ENCODE measurements at places on chromosomes 6 and 20.

GRCh38 chr20:52958211-52958610 is 13.9 kb upstream of the TSHZ2 start:
- peak; percentile 36 for DNase-seq

- DNase-seq, result no peak
These were observed 161.0 kb downstream of the RALGAPA2 start for GRCh38 chr20:20551409-20551808.

GRCh38 chr6:111747829-111748228 is 125.4 kb downstream of the FYN start:
- DNase-seq, result no peak

- DNase-seq, result no peak
These were observed 353.2 kb downstream of the BTBD3 start for GRCh38 chr20:12270863-12271262.

DNA sequence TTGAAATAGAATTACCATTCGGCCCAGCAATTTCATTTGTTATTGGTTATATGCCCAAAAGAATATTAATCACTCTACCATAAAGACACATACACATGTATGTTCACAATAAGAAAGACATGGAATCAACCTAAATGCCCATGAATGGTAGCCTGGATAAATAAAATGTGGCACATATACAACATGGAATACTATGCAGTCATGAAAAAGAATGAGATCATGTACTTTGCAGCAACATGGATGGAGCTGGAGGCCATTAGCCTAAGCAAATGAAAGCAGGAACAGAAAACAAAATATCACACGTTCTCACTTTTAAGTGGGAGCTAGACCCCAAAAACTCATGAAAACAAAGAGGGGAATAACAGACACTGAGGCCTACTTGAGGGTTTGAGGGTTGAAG is 52.6 kb upstream of the RNGTT start:
- DNase-seq, result no peak

- no peak for DNase-seq
These were observed 90.1 kb upstream of the AFDN start for GRCh38 chr6:167736486-167737204.

DNA sequence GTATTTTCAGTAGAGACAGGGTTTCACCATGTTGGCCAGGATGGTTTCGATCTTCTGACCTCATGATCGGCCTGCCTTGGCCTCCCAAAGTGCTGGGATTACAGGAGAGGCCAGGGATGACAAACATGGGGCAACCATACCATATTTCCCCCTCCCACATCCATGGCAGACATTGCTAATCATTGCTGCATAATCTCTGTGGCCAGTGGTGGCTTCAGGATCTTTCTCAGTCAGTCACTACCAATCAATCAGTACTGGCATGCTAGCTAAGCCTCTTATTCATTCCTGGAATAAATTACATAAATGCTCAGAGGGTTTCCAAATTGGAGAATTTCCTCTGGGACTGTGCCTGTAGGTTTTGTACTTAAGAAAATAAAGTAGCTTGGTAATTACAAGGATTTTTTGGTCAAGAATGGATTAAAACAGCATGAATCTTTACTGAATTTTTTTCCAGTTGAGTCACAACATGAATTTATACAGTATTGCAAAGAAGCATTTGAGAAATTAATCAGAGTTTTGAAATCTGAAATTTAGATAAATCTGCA is 138.1 kb downstream of the FNDC1 start:
- DNase-seq, result peak; percentile 48

DNA sequence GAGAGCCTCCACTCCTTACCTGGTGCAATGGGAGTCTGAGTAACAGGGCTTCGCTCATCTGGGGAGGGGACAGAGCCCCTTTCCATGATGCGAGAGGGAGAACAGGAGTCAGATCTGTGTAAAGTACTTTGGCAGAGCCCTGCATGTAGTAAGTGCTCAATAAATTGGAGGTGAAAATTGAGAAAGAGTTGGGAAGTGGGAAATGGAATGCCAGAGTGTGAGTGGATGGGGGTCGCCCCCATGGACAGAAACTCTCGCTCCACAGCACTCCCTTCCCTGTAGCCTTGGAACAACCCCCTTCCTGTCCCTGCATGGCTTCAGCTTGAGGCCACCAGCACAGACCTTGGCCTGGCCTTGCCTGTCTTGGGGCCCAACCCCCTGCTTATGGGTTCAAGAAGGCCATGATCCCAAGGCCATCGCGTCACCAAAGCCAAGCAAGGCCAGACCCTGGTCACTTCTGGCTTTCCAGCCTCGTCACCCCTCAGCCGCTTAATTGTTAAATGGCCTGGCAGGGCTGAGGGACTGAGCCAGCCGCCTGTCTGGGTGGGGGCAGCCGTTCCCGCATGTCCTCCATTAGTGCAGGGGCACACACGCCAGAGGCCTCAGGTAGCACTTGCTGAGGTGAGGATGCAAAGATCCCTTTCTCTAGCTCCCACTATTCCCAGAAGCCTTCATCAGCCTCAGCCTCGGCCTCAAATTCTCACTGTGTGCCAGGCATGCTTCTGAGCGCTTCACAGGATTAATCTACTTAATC is 93.7 kb upstream of the PTPN1 start:
- no peak for DNase-seq

- DNase-seq, result peak; percentile 47
These were observed 18.9 kb downstream of the PCNA start for GRCh38 chr20:5100684-5101347.

DNA sequence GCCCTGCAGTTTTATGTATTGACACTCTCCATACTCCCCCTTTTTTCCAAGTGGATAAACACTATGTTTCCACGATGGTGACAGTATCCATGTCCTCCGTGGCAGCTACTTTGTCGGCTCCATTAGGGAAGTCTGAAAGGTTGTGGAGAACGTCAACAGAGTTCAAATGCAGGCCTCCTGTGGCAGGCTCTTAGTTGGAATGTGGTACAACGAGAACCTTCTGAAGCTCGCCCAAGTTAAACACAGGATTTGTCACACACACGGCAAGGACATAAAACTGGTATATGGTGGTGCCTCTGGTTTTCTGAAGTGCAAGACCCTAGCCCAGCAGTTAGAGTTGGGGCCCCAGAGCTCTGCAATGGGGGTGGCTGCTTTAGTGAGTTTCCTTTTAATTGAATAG is 187.0 kb upstream of the TAB2 start:
- DNase-seq, result no peak

DNA sequence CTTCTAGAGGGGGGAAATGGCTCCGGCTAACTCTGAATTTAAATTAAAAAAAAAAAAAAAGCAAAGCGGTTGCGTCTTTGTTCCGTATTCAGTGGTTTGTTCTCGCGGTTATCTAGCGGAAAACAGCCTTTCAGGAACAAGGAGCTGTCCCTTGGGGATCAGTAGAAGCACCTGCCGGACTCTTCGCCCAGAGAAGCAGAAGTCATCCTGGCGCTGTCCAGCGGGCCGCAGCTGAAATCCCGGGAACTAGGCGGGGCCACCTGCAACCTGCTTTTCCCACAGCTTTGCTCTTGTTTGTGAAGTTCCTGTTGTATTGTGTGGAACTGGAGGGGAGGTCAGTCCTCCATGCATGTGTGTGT is 43.9 kb upstream of the GJE1 start:
- DNase-seq, result peak; percentile 36

GRCh38 chr6:83071707-83072106 is 4.2 kb downstream of the DOP1A start:
- no peak for DNase-seq

GRCh38 chr6:43038727-43039126 is 14.9 kb downstream of the CUL7 start:
- DNase-seq, result no peak

GRCh38 chr20:9270831-9271230 is 201.9 kb downstream of the PLCB4 start:
- DNase-seq, result peak; percentile 80

- DNase-seq, result peak; percentile 76
These were observed 29.5 kb downstream of the TRMT11 start for GRCh38 chr6:126015863-126016262.

DNA sequence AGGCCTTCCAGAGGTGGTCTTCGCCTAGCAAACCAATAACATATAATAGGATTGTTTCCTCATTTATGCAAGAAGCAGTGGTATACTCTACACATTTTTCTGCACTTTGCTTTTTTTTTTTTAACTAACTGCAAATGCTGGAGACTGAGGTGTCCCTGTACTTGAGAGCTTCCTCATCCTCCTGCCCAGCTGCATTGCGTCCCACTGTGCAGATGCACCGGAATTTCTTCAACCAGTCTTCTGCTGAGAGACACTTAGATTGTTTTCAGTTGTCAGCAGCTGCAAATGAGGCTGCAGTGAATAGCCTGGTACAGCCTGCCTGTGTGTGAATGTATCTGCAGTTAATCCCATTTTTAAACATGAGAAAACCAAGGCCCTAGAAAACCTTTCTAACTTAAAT is 11.5 kb downstream of the FGD2 start:
- DNase-seq, result no peak

- DNase-seq, result peak; percentile 49
These were observed 32.7 kb upstream of the COL10A1 start for GRCh38 chr6:116158641-116159040.

DNA sequence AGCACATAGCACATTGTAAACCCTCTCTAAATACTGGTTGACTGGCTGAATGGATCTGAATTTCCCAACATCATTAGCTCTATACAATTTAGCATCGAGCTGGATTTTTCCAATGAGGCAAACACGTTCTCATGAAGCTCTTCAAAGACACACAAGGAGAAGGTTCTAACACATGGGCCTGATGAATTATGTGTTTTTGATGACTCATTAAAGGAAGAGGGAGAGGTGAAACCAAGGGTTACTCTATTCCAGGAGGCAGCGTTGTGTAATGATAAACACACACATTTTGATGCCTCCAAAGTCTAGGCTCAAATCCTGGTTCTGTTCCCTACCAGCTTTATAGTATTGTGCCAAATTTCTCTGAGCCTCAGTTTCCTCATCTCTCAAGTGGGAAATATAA is 84.3 kb downstream of the PFDN4 start:
- DNase-seq, result peak; percentile 68

- DNase-seq, result no peak
These were observed 61.1 kb upstream of the GTSF1L start for GRCh38 chr20:43787937-43788336.

GRCh38 chr6:18213439-18213838 is 50.9 kb downstream of the DEK start:
- no peak for DNase-seq

DNA sequence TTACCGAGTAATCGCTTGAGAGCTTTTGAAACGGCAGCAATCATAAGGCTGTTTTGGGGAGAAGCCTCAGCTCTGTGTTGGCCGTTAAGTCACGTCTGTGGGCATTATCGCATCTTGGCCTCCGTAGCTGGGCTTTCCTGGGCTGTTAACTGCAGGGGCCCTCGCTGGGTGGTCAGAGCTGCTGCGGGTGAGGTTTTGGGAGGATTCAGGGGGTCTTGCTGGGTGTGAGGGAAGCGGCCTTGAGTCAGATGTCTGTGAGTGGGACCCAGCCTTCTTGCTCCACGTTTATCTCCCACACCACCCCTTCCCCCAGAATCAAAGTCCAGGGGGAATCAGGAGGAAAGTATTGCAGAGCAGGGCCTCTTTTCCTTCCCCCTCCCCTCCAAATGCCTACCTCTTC is 3.2 kb upstream of the APCDD1L start:
- DNase-seq, result no peak

DNA sequence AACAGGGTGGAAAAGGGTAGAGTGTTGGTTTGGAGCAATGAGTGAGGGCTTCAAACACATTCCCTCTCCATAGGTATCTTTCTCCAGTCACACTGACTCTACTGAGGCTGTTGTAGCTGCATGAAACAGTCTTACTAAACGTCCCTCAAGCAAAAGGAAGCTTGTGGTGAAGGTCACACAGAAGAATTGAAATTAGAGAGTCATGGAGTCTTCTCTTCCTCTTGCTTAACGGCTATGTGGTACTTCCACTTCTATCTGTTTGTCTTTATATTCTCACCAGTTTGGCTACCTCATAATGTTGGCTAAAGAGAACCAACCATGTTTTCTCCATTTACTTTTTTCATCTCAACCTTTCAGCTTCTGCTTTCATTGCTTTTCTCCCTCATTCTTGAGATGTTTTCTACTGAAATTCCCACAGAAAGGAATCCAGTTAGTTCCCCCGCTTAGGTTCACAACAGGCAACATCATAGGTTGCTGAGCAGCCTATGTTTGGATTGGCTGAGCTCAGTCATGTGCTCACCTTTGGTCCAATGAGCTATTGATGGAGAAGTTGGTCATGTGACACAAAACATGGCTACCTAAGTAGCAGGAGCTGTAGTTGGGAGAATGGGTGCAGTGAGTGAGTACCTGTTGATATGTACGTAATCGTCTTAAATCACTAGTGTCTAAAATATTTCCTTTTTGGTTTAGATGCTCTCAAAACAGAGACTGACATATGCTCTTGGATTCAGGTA is 99.8 kb downstream of the SNAP25 start:
- DNase-seq, result no peak

DNA sequence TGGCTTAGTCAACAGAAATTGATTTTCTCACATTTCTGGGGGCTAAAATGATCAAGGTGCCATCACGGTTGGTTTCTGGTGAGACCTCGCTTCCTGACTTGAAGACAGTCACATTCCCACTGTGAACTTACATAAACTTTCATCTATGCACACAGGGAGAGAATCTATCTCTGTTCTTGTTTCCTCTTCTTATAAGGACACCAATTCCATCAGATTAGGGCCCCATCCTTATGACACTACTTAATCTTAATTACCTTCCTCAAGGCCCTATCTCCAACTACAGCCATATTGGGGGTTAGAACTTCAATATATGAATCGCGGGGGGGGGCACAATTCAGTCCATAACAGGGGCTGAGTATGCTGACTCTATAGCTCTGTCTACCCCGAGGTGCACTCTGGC is 10.6 kb upstream of the SCGN start:
- DNase-seq, result no peak

GRCh38 chr6:135920689-135921088 is 69.2 kb downstream of the PDE7B start:
- DNase-seq, result no peak

DNA sequence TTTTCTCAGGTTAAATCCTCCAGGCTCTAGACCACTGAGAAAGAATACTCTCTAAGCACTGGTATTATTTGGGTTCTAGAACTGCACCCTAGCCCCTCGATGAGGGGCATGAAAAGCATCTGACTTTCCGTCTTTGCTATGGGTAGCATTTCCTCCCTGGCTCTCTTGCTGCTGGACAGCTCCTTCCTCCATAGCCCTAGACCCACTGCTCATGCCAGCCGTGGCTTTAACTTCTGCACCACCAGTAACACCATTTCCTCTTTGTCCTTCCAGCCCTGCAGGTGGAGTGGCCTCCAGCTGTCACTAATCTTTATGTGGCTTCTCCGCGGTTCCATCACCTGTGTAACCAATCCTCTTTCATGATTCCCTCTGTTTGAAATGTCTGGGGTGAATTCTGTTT is 194.9 kb downstream of the SCP2D1 start:
- no peak for DNase-seq

- DNase-seq, result no peak
These were observed 21.8 kb downstream of the NPEPL1 start for GRCh38 chr20:58714340-58714922.

DNA sequence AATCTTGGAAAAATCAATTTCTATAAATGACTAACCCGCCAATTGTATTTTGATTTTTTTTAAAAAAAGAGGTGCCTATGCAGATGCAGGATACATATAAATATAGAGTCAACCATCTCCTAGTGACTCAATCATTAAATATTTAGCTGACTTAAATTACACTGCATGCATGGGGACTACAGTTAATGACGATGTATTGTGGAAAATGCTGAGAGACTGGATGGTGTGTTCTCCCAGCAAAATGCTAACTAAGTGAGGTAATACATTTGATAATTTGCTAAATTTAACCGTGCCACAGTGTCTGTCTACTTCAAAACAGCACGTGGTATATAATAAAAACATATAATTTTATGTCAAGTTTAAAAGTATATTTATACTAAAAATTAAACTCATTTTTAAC is 341.6 kb downstream of the PRKN start:
- DNase-seq, result peak; percentile 78
